ENCODE measurements at places on chromosomes 13 and 19.

GRCh38 chr13:47327861-47328260 is 431.0 kb upstream of the HTR2A start:
- DNase-seq = no peak

DNA sequence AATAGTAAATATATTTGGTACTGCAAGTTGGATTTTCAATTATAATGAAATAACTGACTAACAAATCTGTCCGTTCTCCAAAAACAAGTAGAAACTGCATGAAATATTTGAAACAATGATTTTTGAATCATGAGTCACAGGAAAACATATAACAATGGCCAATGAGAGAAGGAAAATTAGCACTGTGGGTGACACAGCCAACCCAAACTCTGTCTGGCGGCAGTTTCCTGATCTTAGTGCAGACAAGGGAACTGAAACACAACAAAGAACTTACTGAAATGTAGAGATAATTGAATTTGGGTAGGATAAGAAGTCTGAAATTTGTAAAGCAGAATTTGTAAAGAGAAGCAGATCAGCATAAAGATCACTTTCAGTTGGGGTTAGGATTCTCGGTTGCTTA is 2743.3 kb upstream of the PCDH20 start:
- no peak for DNase-seq

- no peak for DNase-seq
Measured at GRCh38 chr13:50707628-50708027, 135.9 kb downstream of the DLEU7 start.

GRCh38 chr13:21997726-21998125 is 326.9 kb downstream of the FGF9 start:
- peak; percentile 35 for DNase-seq

DNA sequence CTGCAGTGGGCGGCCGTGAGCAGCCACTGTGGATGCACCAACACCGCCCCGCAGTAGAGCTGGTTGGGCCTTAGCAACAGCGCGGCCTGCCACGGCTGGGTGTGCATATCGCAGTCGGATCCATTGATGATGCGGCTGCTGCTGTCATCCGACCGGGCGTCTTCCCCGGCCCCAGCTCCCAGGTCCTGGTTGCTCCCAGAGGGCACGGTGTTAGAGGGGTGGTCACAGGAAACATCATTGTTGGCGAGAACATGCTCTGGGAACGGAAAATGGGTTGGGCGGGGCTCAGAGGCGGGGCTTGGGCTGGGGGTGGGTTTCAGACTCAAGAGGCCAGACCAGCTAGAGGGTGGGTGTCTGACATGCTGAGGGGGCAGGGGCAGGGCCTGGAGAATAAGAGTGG is 3.0 kb downstream of the KLK5 start:
- no peak for DNase-seq

All from LoVo (cell line).